Activated CD4-positive, alpha-beta T cell treated with anti-CD3 and anti-CD28 coated beads, Interleukin-2, Interleukin-6, amounts not matched to agents 100 ng/mL and 50 ng/mL, durations not matched to agents 16 hours and 8 hours (primary cell): ENCODE measurements at places on chromosomes 13 and 19.

- no peak for DNase-seq
Observed at GRCh38 chr13:100675661-100676129, 1.1 kb upstream of the TMTC4 start.

DNA sequence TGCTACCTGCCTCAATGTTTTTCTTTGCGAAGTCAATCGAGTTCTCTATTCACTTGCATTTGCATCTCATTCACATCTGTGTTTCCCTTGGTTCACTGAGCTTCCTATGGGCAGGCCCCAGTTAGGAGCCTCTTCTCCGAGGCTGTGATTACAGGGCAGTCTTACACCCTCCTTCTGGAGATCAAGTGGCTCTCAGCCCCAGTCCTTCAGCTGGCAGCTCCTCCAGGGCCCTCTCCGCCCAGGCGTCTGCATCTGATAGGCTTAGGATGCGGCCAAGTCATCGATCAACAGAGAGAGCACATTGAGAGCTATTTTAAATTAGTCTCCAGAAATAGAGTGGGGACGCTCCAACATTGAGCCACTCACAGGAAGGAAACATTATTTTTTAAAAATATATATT, 44.2 kb downstream of the MBNL2 start:
- no peak for DNase-seq

DNA sequence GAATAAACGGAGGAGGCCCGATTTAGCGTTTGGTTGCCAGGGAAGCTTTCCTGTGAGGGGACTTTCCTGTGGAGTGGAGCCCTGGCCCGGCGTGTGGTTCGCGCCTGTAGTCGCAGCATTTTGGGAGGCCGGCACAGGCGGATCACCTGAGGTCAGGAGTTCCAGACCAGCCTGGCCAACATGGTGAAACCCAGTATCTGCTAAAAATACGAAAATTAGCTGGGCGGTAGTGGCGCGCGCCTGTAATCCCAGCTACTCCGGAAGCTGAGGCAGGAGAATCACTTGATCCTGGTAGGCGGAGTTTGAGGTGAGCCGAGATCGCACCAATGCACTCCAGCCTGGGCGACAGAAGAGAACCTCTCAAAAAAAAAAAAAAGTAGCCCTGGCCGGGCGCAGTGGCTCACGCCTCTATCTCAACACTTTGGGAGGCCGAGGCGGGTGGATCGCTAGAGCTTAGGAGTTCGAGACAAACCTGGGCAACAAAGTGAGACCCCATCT, 6.9 kb downstream of the KANK3 start:
- no peak for DNase-seq

GRCh38 chr13:114145256-114145655, 12.8 kb upstream of the RASA3 start:
- DNase-seq, result no peak

DNA sequence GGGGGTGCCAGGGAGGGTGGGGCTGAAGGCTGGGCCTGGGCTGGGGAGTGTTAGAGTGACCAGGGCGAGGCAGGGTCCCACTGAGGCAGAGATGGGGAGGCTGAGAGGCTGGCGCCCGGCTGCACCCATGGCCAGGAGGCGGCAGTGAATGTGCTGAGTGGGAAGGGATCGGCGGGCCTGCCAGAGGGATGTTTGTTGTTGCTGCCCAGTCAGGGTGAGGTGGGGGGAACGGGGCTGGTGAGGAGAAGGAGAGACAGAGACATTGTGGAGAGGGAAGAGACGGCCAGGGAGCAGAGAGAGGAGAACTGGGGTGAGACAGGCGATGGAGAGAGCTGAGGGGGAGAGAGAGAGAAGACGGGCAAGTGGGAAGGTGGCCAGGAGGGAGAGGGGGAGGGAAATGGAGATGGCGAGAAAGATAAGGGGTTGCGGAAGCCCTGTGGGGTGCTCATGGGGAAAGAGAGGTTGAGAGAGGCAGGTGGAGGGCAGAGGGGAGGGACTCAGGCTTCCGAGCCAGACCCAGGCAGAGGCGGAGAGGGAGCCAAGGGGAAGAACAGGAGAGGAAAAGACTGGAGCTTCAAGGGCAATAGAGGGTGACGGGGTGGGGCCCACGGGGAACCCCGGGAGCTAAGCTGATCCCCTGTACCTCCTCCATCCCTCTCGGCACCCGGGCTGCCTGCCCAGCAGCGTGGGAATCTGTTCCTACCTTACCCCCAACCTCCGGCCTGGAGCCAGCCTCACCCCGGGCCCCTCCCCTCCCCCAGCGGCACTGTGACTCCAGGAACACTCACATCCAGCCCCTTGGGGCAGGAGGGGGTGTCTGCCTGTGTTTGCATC, 690 bp upstream of the B3GNT8 start:
- peak; percentile 62 for DNase-seq

DNA sequence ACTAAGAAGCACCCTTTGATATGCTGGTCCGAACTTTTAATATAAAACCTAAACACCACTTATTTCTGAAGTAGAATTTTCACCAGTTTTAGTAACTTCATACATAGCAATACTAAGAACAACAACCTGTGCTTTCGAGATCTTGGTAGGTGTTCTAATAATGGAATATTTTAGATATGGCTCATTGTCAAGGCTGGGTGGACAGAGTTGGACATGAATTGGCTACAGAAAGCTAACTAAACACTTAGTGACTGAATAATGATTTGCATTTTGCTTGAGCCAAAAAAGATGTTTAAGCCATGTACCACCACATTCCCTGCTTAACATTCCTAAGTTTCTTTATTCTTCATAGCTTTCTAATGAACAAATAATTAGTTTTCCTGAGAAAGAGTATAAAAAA, 344.3 kb upstream of the SGCG start:
- DNase-seq, result no peak

DNA sequence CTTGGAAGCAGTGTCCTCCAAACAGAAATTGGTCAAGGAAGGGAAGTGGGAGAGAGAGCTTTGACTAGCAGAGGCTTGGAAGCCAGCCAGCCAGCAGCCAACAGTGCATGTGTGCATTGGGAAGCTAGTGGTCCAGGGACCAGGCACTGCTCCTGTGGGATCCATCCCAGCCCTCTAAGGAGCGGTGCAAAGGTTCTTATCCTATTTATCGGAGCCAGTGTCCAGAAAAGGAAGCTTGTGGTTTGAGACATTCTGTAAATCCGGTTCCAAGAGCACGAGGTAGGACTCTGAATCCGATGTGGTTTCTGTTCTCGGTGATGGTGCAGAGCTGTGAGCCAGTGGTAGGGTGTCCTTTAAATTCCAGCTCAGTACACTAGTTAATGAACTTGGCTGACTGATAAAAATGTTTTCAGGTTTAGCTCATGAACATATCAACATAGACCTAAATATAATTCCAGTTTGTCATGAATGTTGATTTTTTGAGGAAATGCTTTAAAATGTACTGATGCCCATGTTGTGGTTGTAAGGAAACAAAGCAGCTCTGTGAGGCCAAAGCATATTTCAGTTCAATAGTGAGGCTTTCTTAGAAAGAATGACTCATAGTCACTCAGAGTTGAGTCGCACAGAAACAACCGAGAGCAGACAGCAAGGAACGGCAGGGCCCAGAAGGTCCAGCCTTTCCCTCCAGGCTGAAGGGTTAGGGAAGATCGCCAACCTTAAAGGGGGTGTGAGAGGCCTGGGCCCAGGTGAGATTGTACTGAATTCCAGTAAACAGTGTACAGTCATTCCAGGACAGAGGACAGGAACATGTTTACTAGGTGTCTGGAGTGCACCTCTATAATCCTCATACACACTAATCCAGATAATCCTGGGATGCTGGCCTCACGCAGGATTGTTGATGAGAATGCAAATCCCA, 21.5 kb upstream of the GARRE1 start:
- DNase-seq, result peak; percentile 77

DNA sequence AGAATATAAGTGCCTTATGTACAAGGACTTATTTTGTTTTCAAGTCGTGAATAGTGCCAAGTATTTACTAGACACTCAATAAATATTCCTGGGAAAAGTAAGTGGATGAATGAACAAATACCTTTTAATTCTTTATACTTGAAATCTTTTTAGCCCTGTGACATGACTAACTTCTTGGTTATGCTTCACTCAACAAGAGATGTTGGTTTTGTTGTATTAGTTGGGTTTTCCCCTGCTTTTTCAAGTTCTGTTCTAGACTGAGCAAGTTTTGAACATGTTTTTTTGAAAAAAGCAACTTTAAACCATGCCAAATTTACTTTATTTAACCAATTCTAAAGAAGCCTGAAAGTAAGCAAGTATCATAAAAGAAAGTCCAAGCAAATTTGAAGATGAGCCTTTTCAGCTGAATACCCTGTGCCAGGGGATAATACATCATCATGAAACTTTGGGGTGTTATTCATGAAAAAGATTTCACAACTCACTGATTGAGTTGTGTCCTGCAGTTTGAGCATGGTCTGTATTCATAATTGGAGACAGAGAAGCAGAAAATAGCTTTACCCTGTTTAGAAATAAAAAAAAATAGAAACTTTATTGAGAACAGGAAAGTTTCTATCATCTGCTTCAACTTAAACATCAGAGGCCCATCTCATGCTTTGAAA, 11.1 kb downstream of the LMO7 start:
- DNase-seq, result peak; percentile 14

DNA sequence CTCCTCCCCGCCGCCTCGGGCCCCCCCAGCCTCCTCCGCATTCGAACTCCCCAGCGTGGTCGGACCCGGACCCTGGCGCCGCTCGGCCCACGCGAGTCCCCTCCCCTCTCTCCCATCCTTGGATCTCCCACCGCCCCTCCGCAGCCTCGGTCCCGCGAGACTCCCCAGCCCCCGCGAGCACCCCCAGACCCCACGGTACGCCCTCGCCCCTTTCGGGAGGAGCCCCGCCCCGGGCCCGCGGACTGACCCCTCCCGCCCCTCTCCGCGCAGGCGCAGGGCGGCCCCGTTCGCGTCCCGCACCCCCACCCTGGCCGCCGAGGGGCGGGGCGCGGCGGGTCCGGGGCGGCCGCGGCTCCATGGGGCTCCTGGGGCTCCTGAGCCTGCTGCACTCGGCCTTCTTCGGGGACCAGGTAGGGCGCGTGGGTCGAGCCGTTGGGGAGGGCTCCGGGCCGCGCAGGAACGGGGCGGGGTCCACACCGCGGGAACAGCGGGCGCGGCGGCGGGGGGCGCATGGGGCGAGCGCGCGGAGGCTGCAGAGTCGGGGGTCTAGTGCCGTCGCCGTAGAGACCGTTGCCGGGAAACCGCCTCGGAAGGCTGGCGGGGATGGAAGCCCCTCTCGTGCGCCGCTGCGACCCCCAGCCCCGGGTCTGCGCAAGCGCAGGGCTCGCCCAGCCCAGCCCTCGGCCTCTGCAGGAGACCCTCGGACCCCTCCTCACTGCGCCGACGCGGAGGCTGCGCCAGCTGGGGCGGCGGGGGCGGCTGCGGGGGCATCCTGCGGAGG, 3.8 kb upstream of the APC2 start:
- no peak for DNase-seq
